ENCODE measurements at places on chromosomes 11 and 22.
A peak's percentile ranks its signal among the peaks of the same experiment; 100 is the strongest.

DNA sequence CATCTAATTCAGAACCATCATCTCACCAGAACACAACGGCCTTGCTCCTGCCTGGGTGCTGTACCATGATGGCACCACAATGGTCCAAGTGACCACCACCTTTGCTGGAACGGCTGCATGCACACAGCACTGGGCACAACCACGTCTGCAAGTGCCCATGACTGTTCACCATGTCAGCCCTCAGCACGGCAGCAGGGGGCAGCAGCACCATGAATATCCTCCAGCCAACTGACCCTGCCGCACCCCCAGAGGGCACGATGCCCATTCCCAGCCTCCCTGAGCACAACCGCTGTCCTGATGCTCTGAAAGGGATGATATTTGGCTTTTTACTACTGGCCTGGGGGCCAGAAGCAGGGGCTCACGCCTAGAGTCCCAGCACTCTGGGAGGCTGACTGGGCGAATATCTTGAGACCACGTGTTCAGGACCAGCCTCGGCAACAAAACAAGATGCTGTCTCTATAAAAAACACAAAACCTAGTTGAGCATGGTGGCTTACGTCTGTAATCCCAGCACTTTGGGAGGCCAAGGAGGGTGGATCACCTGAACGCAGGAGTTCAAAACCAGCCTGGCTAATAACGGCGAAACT, 25.7 kb downstream of the DRD4 start:
- DNase-seq, result peak; percentile 51

GRCh38 chr22:47422736-47423135, 660.3 kb downstream of the TBC1D22A start:
- no peak for DNase-seq

DNA sequence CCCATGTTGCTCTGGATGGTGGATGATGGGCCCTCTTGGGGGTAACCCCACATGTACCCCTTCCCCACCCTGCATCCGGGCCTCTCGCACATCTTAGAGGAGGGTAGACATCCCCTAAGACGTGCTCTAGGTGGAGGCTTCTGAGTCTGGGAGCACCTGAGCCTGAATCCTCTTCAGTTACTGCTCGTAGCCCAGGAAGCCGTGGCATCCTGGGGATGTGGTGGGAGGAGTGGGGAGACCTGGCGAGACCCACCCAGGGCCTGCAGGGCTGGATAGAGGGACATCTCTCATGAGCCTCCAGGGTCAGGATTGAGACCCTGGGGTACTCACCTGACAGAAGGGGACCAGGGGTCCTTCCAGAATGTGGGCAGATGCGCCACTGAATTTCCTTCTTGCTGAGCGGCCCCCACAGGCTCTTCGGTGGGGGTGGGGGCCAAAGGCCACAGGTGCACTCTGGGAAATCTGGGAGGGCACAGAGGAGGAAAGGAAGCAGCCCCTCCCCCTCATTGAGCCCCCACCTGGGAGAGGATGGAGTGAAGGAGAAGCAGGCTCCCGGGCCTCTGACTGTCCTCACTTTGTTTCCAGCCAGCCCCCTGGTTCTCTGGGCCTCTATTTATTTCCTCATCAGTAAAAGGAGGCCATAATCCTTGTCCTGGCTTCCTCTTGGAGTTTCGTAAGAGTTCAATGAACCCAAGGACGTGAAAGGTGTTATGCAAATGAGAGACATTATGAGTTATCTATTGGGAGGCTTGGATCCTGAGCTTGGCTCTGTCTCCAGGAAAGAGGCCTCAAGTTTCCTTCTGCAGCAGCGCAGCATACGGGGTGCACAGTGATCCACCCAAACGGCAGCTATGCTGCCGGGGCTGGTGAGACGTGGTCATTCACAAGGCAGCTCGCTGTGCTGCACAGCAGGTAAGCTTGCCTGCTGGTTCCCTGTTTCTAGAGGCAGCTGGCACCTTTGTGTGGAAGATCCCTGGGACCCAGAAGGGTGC, 31.2 kb downstream of the KCNJ4 start:
- DNase-seq, result no peak

DNA sequence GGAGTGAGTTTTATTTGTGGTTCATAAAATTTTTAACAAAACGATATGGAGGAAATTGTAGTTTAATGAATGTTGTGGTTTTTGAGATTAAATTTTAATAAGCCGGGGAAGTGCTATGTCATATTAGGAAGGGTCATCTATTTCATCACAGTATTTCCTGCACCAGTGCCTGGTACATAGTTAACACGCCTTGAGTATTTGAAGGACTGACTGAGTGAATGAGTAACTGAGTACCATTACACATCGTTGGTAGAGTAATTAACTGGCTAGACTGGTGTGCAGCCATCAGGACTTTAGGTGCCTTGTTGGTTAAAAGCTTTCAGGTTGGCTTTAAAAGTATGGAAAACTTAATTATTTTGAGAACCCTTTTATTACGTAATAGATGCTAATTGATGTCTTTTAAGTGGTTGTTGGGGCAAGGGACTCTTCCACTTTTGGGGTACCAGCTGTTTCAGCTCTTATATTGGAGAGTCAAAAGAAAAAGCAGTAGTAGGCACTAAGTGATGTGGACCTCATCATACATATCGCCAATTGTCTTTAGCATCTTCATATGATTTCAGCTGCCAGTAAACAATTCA, 101.8 kb downstream of the DDX10 start:
- peak; percentile 52 for DNase-seq

DNA sequence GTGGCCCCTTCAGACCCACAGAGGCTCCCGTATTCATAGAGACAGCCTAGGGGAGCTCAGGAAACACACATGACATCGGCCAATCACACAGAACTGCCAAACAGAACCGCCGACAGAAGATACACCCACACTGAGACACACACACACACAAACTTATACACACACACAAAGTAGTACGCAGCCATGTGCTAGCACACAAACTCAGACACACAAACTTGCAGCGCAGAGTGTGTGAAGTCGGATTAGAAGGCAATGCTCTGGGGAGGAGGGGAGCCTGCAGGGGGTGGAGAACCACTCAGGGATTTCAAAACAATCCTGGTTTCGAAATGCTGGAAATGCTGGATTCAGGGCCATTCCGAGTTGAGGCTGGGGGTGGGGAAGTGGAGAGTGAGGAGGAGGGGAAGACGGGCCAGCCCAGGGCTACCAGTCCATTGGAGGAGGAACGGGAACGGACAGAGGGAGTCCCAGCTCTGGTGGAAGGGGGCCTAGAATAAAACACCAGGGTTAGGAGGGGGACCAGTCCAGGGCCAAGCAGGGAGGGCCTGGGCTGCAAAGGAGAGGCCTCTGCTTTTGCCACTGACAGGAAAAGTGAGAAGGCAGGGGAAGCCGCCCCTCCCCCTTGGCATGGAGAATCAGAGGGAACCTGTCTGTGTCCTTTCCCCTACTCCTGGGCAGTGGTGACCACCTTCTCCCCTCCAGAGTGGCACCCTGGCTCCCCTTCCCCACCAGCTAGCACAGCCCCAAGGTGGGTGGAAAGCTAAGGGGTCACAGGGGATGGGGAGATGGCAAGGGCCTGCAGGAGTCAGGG, 4.4 kb downstream of the BCL9L start:
- peak; percentile 89 for DNase-seq
